ENCODE measurements at places on chromosomes 6 and 20. TPM values are rescaled to one million over a fixed set of nuclear protein-coding genes. Genes with fewer than 3 reads are reported as not detected.

DNMT3B gene
- 7.4 TPM for total RNA-seq

OPRL1 gene
- total RNA-seq: 1.1 TPM

UBE3D gene
- total RNA-seq: 7.1 TPM

STX11 gene
- total RNA-seq: 0.77 TPM

NCOA6 gene
- 9.6 TPM for total RNA-seq

SLC22A7 gene
- total RNA-seq: not detected

TP53RK gene
- 14.2 TPM for total RNA-seq

NT5DC1 gene
- total RNA-seq: 6.2 TPM

LY6G6C gene
- not detected for total RNA-seq

SMLR1 gene
- total RNA-seq: not detected

RIOK1 gene
- total RNA-seq: 20.3 TPM

SLC26A8 gene
- total RNA-seq: not detected

CDKAL1 gene
- total RNA-seq: 23.1 TPM

TRERF1 gene
- total RNA-seq: 7.2 TPM

PSORS1C1 gene
- 1.00 TPM for total RNA-seq

SLC16A10 gene
- 0.33 TPM for total RNA-seq

SLC4A11 gene
- 0.75 TPM for total RNA-seq

ULBP3 gene
- 9.9 TPM for total RNA-seq

ZSWIM3 gene
- total RNA-seq: 4.9 TPM

C20orf141 gene
- not detected for total RNA-seq

MUC21 gene
- total RNA-seq: not detected

UBE2C gene
- 17.6 TPM for total RNA-seq

WFDC2 gene
- not detected for total RNA-seq

MYL9 gene
- total RNA-seq: 7.2 TPM

GMPR gene
- total RNA-seq: 8.1 TPM

RIPPLY2 gene
- total RNA-seq: 0.87 TPM

GRM1 gene
- total RNA-seq: not detected

TAGAP gene
- not detected for total RNA-seq

TMEM14C gene
- total RNA-seq: 133 TPM

PNLDC1 gene
- total RNA-seq: not detected

FAM120B gene
- total RNA-seq: 15.3 TPM

CDH4 gene
- 8.5 TPM for total RNA-seq

RIMS4 gene
- total RNA-seq: not detected

ADGRF1 gene
- total RNA-seq: not detected

VEGFA gene
- 200 TPM for total RNA-seq

GPR6 gene
- total RNA-seq: not detected

AVP gene
- total RNA-seq: not detected

PRPH2 gene
- 1.8 TPM for total RNA-seq

PTGIS gene
- total RNA-seq: 58.2 TPM

EYS gene
- total RNA-seq: not detected

BCAS1 gene
- 0.11 TPM for total RNA-seq

FAXC gene
- total RNA-seq: 1.2 TPM

GINS1 gene
- 6.0 TPM for total RNA-seq

C6orf141 gene
- total RNA-seq: 55.3 TPM

SDCBP2 gene
- total RNA-seq: 1.5 TPM

NTSR1 gene
- 3.1 TPM for total RNA-seq

VARS2 gene
- total RNA-seq: 21.5 TPM

SCUBE3 gene
- 58.5 TPM for total RNA-seq

RAD21L1 gene
- total RNA-seq: not detected

BTN1A1 gene
- total RNA-seq: not detected

FRK gene
- 0.33 TPM for total RNA-seq

SUMO4 gene
- total RNA-seq: 1.00 TPM

Data from uterine smooth muscle cell (primary cell).